Uterine smooth muscle cell (primary cell): ENCODE measurements at places on chromosomes 2 and 18. TPM values are rescaled to one million over a fixed set of nuclear protein-coding genes. Genes with fewer than 3 reads are reported as not detected.

TUBA4B gene
- total RNA-seq = 0.11 TPM in 1 of 2 replicates, not detected in the other

NEURL3 gene
- 0.11 TPM in 1 of 2 replicates, not detected in the other for total RNA-seq

TMEM17 gene
- 1.6 and 2.0 TPM in 2 replicates for total RNA-seq

KCNJ3 gene
- 0.12 and 0.22 TPM in 2 replicates for total RNA-seq

CDH20 gene
- under 0.01 TPM in 1 of 2 replicates, not detected in the other for total RNA-seq

EFR3B gene
- total RNA-seq = 0.55 and 0.87 TPM in 2 replicates

C18orf54 gene
- total RNA-seq = 4.5 and 10.2 TPM in 2 replicates

METTL5 gene
- 50.2 and 64.9 TPM in 2 replicates for total RNA-seq

C1GALT1C1L gene
- total RNA-seq = 0.50 and 2.0 TPM in 2 replicates

ASB3 gene
- 33.0 and 34.0 TPM in 2 replicates for total RNA-seq

EIPR1 gene
- 36.6 and 50.7 TPM in 2 replicates for total RNA-seq

ZNF512 gene
- total RNA-seq = 27.1 and 33.2 TPM in 2 replicates

CFAP221 gene
- total RNA-seq = 0.12 TPM in 1 of 2 replicates, not detected in the other

ZNF892 gene
- total RNA-seq = 4.5 and 6.6 TPM in 2 replicates

NT5C1B gene
- 0.33 TPM in 1 of 2 replicates, not detected in the other for total RNA-seq

MOGAT1 gene
- not detected in 2 replicates for total RNA-seq

LRRC30 gene
- total RNA-seq = not detected in 2 replicates

IGFBP2 gene
- 119 and 136 TPM in 2 replicates for total RNA-seq

LHCGR gene
- not detected in 2 replicates for total RNA-seq
